Omental fat pad (tissue), 4 donors: ENCODE measurements at places on chromosomes 7 and 10. TPM values are rescaled to one million over a fixed set of nuclear protein-coding genes. Genes with fewer than 3 reads are reported as not detected.

DNA sequence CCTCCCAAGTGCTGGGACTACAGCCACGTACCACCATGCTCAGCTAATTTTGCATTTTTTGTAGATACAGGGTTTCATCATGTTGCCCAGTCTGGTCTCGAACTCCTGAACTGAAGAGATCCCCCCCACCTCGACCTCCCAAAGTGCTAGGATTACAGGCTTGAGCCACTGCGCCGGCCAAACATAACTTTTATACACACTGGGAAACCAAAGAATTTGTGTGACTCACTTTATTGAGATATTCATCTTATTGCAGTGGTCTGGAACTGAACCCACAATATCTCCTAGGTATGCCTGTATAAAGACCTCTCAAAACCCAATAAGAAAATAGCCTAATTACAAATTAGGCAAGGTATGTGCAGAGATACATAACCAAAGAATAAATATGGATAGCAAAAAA is 182.6 kb upstream of the FEZF1 start:
- no peak for DNase-seq

GRCh38 chr10:30011396-30011795 is 48.0 kb downstream of the JCAD start:
- no peak for DNase-seq

GRCh38 chr10:3647074-3647473 is 137.9 kb downstream of the KLF6 start:
- no peak for DNase-seq

GRCh38 chr7:154375956-154376355 is 323.8 kb downstream of the DPP6 start:
- DNase-seq: no peak

DNA sequence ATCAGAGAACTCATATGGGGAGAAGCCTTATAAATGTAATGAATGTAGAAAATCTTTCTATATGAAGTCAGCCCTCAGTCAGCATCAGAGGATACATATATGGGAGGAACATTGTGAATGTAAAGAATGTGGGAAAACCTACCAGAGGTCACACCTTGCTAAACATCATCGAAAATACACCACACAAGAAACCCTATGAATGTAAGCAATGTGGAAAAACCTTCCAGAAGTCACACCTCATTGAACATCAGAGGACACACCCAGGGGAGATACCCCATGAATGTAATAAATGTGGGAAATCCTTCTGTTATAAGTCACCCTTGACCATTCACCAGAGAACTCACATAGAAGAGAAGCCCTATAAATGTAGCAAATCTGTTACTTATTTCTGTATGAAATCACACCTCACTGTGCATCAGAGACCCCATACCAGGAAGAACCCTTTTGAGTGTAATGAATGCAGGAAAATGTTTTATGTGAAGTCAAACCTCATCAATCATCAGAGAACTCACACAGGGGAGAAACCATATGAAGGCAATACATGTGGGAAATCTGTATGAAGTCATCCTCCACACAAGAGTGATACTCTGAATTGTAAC is 30.8 kb downstream of the ZNF12 start:
- no peak for DNase-seq

- DNase-seq: no peak
Measured at GRCh38 chr7:1539882-1540775, 9.6 kb downstream of the MAFK start.

DNA sequence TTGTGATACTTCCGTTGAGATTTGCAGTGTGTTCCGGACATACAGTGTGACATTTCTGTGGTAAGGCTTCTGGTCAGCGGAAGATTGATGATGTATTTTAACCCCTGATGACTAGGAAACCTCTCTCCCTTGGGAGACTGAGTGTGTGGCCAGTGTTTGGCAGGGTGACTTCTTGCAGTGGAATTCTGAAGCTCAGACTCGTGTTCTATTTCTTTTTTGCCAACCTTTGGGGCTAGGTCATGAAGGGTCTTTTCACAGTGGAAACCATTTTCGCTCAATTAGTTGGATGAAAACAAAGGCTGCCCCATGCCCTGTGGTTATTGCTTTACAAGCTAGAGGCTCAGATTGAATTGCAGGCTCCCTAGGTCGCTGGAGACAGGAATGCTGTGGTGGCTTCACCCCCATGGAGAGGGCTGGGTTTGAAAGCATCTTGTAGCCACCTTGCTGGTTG is 288.9 kb downstream of the BBS9 start:
- no peak for DNase-seq

The C10orf95 gene
- total RNA-seq: not detected

DNA sequence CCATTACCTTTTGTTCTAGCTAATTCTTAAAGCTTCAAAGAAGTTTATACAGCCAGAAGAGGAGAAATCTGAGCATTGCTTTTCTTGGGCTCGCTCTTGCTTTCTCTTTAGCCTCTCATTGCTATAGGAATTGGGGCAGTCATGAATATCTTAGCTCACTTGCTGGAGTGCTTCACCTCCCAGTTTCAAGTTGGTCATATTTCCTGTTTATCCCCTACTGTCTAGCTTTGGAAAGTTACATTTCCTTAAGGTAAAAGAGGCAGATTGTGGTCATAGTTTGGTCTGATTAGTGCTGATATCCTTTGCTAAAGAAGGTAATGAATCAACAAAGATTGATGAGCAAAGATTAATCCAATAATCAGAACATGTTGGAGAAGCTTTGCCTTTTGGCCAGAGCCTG is 77.7 kb upstream of the GLI3 start:
- DNase-seq: no peak

- no peak for DNase-seq
Measured at GRCh38 chr7:42292991-42293521, 56.0 kb upstream of the GLI3 start.

The MGAM2 gene
- total RNA-seq: 0.19 TPM

The SCD gene
- total RNA-seq: 568 TPM

The TM9SF3 gene
- total RNA-seq: 91.3 TPM

The ZNF804B gene
- not detected for total RNA-seq

DNA sequence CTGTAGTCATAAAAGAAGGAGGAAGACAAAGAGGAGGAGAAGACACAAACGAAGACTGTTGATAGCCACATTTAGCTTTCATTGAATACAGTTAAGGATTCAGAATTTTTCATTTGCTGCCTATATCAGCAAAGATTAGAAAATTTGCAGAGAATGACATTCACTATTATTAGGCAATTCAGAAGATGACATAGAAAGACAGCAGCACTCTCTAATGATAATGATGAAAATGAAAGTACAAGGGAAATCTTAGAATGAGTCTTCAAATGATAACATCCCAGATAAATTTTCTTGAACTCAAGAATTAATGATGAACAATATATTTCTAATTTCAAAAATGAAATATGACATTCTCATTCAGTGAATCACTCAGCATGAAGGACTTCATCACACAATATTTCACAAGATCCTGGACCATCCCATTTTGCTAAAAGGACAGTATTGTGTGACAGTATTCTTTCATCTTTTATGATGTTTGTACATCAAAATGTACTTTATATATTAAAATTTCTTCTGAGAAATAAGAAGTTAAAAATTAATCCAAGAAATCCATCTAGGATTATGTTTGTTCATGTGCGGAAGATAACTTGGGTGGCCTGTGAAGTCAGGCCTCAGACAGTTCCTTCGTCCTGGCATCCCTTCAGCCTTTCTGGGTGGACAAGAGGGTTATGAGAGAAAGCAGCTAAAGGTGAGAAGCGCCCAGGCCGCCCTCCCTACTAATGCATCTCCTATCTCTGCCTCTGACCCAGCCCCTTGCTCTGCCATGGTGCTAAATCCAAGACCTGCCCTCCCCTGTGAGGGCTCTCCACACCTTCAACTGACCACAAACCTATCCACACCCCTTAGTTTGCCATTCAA is 47.4 kb upstream of the CAMK2B start:
- no peak for DNase-seq

The ANKRD26 gene
- total RNA-seq: 5.9 TPM

DNA sequence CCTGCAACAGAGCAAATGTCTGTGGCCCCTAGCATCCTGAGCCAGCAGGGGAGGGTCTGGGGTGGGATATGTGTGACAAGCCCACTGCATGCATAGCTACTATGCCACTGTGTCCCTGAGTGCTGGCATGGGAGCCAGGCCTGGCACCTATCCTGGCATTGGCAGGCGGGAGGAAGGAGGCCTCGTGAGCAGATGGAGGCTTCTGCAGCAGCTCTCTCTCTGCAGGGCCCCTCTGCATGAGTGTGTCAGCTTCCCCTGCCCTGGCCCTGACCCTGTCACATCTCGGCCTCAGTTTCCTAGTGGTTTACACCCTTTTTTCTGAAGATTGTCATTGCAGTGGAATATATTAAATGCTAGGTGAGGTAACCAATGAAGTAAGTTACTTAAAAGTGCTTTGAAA is 13.1 kb upstream of the IMPDH1 start:
- DNase-seq: no peak

- no peak for DNase-seq
Measured at GRCh38 chr7:135918134-135918533, 59.0 kb downstream of the MTPN start.

DNA sequence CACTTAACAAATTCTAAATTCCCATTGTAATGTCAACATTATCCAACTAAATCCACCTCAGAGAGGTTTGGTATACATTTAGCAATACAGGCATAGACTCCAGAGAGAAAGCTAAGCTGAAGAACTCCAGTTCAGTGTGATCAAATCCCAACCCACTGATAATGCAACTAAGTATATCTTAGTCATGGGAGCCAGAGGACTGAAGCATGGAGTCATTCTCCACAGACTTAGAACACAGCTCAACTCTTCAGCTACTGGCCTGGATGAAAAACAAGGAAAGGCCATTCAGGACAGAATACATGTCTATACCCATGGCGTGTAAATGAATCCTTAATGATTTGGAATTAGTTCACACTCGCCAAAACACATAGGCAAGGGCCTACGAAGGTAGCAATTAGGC is 27.9 kb downstream of the NOC3L start:
- DNase-seq: no peak

- DNase-seq: no peak
Measured at GRCh38 chr10:119478111-119478802, 64.3 kb downstream of the RGS10 start.

- DNase-seq: no peak
Measured at GRCh38 chr10:69715156-69715898, 85.3 kb downstream of the FAM241B start.

GRCh38 chr10:93746844-93747284 is 10.9 kb upstream of the LGI1 start:
- no peak for DNase-seq

- no peak for DNase-seq
Measured at GRCh38 chr10:121250995-121251764, 347.1 kb downstream of the FGFR2 start.
